ENCODE measurements at places on chromosomes 1 and 21.

- DNase-seq = no peak
Measured at GRCh38 chr1:200885623-200886402, 8.9 kb upstream of the INAVA start.

DNA sequence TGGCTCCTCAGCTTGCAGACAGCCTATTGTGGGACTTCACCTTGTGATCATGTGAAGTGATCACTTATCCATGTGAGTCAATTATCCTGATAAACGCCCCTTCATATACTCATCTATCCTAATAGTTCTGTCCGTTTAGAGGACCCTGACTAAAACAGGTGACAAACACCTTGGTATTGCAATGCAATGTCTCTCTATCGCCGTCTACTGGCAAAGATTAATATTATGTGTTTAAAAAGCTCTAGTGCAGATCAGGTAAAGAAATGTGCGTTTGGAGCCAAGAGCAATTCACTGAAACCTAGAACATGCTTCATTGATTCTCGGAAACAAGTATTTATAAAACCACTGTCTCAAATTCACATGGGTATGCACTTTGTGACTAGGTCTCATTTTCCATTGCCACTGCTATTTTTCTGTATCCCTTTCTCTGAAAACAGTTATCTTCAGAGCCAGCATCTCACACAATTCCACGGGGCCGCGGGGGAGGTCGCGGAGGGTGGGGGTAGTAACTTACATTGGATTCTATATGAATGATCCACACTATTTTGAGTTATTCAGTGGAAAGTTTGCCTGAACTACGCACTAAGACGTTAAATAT lies 554.6 kb upstream of the NCAM2 start:
- no peak for DNase-seq

- no peak for DNase-seq
Measured at GRCh38 chr1:155591770-155592169, 18.2 kb upstream of the MSTO1 start.

DNA sequence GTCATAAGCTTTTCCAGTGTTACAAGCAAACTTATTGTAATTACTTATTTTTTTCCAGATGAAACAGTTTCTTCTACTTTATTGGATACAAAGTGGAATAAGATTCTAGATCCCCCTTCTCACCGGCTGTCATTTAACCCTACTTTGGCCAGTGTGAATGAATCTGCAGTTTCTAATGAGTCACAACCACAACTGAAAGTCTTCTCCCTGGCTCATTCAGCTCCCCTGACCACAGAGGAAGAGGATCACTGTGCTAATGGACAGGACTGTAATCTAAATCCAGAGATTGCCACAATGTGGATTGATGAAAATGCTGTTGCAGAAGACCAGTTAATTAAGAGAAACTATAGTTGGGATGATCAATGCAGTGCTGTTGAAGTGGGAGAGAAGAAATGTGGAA lies 95.5 kb downstream of the ZFYVE9 start:
- DNase-seq = no peak

- no peak for DNase-seq
Measured at GRCh38 chr1:235468004-235468403, 36.2 kb downstream of the B3GALNT2 start.

GRCh38 chr1:224447251-224447650 lies 12.7 kb upstream of the WDR26 start:
- DNase-seq = no peak

DNA sequence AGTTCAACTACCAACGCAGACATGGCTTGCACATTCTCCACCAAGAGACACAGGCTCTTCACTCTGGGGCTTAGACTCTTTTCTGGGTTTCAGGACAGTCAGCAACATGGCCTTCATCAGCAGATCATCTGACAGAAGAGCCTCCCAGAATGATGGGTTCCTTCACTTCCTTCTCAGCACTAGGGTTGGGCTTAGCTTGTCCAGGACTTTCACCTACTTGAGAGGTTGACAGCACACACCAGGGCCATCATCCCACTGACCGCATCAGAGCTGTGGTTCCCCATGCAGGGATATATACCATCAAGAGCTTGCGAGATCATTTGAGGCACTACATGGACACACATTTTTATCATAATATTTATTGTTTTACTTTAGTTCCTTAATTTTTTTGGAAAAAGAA lies 10.4 kb upstream of the NCF2 start:
- DNase-seq = no peak

- DNase-seq = no peak
Measured at GRCh38 chr1:2976180-2976562, 45.1 kb upstream of the ACTRT2 start.

- no peak for DNase-seq
Measured at GRCh38 chr1:220786337-220787068, at the start of gene MTARC1. TSS of gene MTARC1 (plus strand) at chr1:220786913. CDS start at chr1:220786945, 32 bp downstream.

- DNase-seq = no peak
Measured at GRCh38 chr1:211606332-211606913, 27.5 kb upstream of the SLC30A1 start.

DNA sequence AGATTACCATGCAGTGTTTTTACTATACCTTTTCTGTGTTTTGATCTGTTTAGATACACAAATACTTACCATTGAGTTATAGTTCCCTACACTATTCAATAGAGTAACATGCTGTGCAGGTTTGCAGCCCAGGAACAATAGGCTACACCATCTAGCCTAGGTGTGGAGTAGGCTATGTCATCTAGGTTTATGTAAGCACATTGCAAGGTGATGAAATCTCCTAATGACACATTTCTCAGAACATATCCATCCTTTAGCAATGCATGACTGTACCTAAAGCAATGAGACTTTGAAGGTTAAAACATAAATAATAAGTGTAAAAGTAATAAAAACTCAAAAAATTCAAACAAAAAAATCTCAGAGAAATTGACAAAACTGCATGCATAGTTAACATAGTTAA lies 358.6 kb downstream of the USH2A start:
- no peak for DNase-seq

DNA sequence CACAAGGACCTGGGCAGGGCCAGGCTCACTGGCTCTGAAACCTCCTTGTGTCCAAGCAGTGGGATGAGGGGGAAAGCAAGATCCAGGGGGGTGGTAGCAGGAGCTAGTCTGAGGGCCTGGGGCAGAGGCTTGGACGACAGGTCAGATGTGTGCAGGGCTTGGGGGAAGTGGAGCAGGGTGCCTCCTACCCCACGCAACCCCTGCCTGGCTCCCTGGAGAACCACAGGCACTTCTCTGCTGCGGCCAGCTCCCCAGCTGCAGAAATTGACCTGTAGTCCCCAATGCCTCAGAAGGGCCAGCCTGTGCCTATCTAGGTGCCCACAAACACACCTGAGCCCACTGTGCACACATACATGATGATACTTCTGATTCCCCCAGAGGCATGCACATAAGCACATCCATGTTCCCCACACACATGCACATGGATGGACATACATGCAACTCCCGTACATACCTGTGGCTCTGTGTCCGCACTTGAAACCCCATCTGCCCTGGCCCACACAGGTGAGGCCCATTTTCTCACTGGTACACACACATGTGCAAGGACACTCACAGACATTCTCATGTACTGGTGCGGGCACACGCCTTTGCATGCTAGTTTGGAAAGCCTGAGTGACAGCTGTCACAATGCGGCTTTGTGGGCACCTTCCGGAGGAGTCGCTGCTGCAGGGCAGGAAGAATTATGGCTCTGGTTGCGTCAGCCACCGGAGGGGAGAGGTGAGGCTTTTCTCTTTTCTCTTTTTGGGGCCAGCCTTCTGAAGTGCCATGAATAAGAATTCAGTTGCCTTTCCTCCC lies 247.2 kb upstream of the CSF3R start:
- no peak for DNase-seq

DNA sequence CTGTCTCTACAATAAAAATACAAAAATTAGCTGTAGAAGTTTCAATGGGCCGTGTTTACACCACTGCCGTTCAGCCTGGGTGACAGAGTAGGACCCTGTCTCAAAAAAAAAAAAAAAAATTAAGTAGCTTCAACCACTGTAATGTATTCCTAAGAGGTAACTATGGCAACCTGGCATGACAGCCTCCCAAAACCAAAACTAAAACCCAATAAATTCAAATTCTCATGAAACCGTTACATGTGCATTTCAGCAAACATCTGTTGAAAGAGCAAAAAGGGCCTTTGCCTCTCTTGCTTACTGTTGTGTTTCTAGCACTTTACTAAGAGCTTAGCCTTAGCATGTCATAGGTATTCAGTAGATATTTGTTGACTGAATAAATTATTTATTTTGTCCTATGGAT lies 33.5 kb downstream of the ODR4 start:
- no peak for DNase-seq

- DNase-seq = no peak
Measured at GRCh38 chr1:184116287-184116686, 64.8 kb downstream of the TSEN15 start.

DNA sequence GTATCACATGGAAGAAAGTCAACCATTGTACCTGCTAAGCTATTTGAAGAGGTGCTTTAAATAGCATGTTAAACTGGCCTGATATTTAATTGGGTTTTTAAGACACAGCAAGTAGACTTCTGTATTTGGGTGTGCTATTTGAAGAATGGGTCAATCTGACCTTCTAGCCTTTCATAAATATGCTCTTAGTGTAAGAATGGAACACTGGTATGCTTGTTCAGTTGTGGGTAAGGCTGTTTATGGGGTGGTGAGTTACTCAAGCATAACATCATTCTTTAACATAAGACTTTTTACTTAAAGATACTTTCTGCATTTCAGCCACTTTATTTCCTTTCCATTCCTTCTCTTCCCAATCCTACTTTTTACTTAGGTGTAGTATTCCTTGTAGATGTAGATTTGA lies 21.4 kb downstream of the AHCYL1 start:
- no peak for DNase-seq

DNA sequence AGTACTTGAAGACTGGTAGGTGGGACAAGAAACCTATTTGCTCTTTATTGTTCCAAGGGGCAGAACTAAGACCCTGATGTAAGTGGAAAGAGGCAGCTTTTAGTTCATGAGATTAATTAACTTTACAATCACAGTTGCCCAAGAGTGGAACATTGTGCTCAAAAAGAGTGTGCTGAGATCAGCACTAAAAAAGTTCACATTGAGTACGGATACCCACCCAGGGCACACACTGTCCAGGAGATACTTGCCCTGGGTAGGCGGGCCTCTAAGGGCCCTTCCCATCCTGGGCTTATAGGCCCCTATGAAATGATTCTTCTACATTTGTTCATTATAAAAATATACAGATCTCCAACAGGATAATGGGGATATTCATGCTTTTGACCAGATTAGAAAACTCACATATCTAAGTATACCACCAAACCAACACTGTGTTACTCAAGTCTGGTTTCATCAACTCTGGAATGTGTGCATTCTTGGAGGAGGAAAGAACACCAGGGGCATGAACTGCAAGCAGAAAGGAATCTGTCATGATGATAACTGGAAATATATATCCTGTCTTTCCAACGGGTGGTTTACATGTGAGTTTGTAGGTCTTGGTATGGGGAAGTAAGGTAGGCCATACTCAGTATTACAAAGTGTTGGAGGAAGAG lies 626.2 kb downstream of the SMYD3 start:
- no peak for DNase-seq

GRCh38 chr1:171346881-171347280 lies 32.9 kb downstream of the FMO4 start:
- DNase-seq = no peak

DNA sequence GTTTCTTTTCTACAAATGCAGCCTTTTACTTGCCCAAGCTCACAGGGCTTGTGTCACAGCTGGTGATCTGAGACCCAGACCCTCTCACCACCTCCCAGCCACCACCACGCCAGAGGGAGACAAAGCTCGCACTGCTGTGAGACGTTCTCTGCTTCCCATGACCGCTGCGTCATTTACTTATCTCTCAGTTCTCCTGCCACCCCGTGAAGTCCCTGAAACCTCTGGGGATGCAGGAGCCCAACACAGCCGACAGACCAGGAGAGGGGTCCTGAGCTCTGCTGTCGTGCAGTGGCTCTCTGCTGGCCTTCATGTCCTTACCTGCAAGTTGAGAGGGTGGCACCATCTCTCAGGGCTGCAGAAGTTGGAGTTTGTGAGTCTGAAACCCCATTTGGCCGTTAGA lies 77.7 kb downstream of the SLC16A1 start:
- DNase-seq = no peak

GRCh38 chr1:21914450-21914849 lies 22.7 kb downstream of the HSPG2 start:
- no peak for DNase-seq

DNA sequence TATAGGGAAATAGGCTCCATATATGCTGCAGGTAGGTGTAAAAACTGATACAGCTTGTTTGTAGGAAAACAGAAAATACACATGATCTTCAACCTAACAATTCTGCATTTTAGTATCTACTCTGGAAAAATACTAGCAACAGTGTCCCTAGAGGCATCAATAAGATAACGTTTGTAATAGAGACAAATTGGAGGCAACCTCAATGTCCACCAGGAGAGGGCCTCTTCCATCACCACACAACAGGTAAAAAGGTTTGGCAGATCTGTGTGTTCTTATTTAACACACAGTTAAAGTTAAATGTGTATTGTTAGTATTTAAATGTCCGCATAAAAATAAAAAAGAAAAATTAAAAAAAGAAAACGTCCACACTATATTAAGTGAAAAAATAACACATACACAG lies 5.4 kb downstream of the EIF2D start:
- DNase-seq = no peak

- DNase-seq = no peak
Measured at GRCh38 chr1:90162216-90162615, 167.3 kb downstream of the ZNF326 start.

DNA sequence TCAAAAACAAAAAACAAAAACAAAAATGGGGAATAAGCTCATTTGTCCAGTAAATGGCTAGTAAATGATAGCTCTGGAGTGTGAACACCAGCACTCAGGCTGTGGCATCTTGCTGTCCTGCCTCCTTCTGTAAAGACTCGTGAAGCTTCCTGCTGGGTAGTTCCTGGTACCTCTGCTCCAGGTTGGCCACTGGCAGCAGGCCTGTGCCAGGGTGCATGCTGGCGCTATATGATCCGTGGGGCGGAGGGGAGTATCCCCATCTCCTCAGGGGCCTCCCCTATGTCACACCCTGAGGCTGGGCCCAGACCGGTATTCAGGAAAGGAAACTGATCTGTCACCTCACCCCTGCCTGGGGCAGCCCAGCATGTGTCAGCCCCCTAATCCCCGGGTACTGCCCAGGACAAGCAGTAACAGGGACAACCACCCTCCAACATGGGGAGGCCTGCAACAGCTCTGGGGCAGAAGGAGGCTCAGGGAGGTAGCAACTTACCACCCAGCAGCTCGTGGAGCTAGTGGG lies 14.1 kb downstream of the ALPL start:
- no peak for DNase-seq

GRCh38 chr1:204335533-204335932 lies 24.2 kb downstream of the PLEKHA6 start:
- DNase-seq = no peak

GRCh38 chr1:173823781-173824314 lies 625 bp upstream of the DARS2 start:
- no peak for DNase-seq

GRCh38 chr21:32545948-32546441 lies 39.3 kb downstream of the TCP10L start:
- no peak for DNase-seq

DNA sequence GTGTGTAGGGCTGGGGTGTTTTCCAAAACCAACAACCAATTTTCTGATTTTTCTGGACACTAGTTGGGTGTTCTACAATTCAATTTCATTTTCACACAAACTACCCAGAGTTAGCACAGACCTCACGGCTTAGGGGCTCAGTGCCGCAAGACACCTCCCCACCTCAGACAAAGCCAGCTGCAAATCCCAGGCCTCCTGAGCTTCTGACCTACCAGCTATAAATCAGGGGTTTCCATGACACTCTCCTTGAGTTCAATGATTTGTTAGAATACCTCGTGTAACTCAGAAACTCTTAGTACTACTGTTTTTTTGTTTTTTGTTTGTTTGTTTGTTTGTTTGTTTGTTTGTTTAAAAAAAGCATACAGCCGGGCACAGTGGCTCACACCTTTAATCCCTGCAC lies 28.7 kb upstream of the FAM89A start:
- no peak for DNase-seq
